ENCODE measurements at places on chromosomes 3 and 15.

- no peak for DNase-seq
These were observed 417.6 kb upstream of the WNT5A start for GRCh38 chr3:55904716-55905115.

- DNase-seq, result no peak
These were observed 231.4 kb upstream of the WNT5A start for GRCh38 chr3:55718521-55718921.

DNA sequence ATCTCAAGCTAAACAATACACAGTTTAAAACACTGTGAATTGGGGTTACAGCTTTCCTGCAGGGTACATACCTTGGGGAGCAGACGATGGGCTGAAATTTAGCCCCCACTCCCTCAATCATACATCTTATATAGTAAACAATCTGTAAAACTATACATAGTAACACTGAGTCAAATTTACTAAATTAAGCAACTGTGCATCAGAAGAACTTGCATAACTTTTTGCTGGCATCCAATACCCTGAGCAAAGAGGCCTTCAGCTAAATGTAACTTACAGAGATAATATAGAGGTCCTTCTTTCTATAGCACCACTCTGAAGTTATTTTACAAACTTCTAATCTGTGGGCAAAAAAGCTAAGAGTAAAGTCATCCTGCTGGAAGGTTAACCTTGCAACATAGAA lies 603.6 kb upstream of the TGFBR2 start:
- no peak for DNase-seq

- DNase-seq, result no peak
These were observed 16.6 kb downstream of the AQP9 start for GRCh38 chr15:58154769-58155168.

DNA sequence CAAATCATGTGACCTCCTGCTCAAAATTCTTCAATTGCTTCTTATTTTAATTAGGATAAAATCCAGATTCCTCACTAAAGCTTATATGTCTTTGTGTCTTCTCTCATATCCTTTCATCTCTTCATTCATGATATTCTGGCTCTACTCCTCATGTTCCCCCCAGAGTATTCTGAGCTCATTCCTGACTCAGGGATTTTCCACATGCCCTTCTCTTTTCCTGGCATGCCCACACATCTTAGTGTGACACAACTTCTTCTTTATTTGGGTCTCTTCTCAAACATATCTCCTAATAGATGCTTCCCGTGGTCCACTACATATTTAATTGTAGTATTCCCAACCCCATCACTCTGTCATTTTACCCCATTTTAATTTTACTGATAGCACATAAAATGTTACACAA lies 15.2 kb upstream of the MBNL1 start:
- DNase-seq, result no peak

DNA sequence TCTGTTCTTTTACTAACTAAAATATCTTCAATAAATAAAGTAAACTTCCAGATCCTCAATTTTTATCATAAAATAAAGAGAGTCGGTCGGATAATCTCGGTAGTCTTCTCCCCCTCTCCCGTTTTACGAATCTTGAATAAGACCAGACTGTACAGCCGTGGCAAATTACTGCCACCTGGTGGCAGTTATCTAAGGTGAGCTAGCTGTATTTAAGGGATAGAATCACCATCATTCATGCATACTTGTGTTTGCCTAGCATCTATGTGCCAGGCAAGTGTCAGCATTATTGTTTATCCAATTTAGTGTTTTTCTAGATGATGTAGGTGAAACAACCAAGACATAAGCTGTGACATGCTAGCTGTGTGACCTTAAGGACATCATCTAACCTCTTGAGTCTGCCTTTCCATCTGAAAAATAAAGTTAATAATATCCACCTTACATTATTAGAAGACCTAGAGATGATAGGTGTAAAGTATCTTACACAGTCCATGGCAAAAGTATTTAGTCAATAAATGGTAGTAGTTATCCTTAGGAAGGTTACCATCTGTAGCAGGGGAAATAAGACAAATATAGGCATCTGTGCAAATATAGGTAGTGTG lies 21.3 kb downstream of the DUT start:
- peak; percentile 48 for DNase-seq

DNA sequence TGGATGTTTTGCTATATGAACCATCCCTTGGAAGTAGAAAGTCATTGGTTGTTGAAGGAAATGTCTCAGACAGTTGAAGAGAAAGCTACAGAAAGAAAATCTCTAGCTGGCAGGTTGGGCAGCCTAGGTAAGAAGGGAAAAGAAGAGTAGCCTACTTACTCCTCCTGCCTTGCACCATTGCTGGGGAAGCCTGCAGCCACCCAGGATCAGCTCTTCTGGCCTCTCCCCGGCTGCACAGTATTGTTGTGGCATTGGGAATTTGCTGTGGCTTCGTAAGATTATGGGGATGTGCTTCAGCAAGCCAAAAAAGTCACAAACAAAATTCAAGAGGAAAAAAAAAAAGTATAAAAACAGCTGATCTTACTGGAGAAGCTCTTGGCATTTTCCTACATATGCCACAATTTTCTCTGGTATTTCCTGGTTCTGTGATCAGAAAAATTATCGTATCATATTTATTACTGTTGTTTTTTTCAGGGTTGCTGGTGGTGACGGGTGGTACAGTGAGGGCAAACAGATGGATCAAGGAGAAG lies 154.2 kb downstream of the TIGIT start:
- DNase-seq, result no peak

DNA sequence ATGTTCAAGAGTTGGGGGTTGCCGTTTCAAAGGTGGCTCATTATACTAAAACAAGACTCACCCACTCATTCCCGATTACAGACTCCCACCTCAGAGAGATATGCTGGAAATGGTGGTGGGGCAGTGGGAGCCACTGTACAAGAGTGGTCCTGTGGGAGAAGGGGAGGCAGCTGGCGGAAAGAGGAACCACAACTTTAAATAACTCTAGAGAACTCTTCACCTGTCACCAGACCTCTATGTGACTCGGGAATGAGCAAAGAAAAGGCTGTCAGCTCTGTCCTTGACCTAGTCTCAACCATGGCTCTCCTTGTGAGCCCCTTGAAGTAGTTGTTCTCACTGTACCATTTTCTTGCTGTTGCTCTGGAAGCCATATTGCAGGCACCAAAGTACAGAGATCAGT lies 293.8 kb downstream of the CHST2 start:
- no peak for DNase-seq

GRCh38 chr15:78175330-78175729 lies 26.2 kb downstream of the IDH3A start:
- DNase-seq, result no peak

DNA sequence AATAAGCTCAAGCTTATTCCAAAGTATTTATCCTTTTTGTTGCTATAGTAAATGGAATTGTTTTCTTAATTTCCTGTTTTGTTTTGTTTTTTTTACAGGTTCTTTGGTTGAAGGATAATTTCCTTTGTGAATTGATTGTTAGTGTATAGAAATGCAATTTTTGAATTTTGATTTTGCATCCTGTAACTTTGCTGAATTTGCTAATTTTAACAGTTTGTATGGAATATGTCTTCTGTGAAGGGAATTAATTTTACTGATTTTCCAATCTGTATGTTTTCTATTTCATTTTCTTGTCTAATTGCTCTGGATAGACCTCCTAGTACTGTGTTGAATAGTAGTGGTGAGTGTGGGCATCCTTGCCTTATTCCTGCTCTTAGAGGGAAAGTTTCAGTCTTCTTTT lies 28.3 kb downstream of the PFN2 start:
- no peak for DNase-seq

DNA sequence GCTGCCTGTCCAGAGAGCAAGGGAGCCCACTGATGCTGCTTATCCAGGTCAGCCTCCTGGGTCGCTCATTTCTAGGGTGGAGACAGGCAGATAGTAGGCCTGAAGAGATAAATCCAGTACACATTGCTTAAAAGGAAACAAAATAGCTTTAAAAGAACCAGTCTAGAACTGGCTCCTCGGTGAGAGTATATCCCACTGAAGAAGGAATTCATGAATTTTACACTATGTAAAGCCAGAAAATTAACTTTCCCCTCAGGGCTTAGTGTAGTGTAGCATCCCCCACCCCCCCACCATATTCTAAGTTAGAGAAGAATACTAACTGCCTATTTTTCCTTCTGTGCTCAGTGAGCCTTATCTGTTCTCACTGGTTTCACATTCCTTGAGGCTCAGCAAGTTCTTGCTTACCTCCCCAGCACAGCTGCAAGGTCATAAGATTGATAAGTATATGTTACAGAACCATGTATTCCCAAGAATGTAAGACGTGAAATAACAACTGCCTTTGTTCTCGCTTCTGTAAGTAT lies 30.5 kb upstream of the NOX5 start:
- no peak for DNase-seq
